ENCODE measurements at places on chromosomes 6 and 20.

DNA sequence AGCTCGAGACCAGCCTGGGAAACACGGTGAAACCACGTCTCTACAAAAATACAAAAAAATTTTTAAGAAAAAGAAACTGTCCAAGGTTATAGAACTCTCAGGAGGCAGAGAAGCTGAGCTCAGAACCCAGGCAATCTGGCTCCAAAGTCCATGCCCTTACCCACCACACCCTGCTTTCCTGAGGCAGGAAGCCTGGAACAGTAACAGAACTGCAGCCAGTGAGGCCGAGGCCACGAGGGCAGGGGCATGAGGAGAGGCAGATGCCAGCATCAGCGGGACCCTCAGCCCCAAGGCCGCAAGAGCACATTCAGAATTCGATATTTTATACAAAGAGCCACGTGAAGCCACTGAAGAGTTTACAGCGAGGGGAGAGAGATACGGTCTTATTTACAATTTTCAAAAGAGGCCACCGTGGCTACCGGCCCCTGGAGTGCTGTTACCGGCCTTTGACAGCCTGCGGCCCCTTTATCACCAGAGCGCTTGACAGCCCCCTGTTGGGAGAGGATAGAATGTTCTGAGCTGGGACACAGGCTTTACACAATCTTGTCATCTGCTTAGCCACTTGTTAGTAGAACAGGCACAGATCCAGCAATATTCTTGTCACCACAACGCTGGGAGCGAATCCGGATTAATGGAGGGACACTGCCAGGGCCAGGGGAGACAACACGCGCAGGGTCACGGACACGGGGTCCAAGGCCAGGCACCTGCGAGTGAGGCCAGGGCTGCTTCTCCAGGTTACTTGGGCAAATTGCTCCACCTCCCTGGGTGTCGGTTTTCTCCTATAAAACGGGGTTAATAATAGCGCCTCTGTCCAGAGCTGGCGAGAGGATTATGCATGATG is 5.6 kb downstream of the SPATA2 start:
- DNase-seq: no peak
- H3K27me3 ChIP-seq: no peaks in the 10 kb centered on the region
- no peak overlapping the region for H3K27ac ChIP-seq
- H3K4me1 ChIP-seq: peaks cover 13% of the 10 kb centered on the region
- H3K36me3 ChIP-seq: peaks cover 21% of the 10 kb centered on the region
- H3K4me3 ChIP-seq: no peak overlapping the region

GRCh38 chr20:38201356-38201755 is 36.3 kb upstream of the TGM2 start:
- H3K27ac ChIP-seq: no peak overlapping the region
- H3K27me3 ChIP-seq: peaks cover 9% of the 10 kb centered on the region
- no peaks in the 10 kb centered on the region for H3K4me1 ChIP-seq
- no peak overlapping the region for H3K4me3 ChIP-seq
- DNase-seq: no peak

DNA sequence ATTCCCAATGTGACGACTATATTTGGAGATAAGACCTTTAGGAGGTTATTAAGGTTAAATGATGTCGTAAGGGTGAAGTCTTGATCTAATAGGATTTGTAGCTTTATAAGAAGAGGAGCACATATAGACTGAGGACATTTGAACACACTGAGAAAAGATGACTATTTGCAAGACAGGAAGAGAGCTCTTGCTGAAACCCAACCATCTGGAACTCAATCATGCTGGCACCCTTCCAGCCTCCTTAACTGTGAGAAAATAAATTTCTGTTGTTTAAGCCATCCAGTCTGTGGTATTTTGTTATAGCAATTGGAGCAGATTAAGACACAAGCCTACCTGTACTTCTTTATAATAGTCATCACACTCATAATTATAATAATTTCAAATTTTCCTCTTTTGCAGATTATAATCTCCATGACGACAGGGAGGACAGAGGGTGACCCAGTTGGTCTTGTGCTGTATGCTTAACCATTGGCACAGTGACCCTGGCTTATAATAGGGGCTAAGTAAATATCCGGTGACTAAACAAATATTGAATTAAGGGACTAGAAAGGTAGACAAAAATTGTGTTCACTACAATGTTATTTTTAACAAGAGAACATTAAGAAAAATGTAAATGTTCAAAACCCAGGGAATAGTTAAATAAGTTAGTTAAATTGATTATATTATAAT is 206.4 kb upstream of the HDDC2 start:
- H3K27me3 ChIP-seq: peaks cover 3% of the 10 kb centered on the region
- H3K4me1 ChIP-seq: no peaks in the 10 kb centered on the region
- no peaks in the 10 kb centered on the region for H3K36me3 ChIP-seq

DNA sequence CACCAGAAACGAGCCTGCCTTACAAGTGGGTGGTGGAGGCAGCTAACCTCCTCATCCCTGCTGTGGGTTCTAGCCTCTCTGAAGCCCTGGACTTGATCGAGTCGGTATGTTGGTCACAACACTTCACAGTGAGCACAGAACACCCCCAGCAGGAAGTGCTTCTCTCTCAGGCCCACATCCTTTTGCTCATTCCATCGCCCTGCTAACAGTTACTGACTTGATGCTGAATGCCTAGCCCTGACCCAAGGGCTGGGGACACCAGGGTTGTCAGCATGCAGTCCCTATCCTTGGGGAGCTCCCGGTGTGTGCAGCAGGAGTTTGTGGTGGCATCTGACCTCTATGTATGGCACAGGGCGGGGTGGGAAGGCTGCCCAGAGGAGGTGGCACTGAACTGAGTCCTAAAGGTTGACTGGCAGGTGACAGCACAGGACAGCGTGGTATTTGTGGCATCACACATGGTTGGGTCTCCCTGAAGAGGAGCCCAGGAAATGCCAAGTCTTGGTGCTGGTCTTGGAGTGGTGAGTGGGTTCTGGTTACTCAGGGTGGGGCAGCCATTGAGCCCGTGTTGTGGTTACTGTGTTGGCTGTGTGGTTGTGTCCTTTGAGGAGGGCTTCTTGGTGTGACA is 26.7 kb downstream of the GTSF1L start:
- H3K27me3 ChIP-seq: no peaks in the 10 kb centered on the region
- DNase-seq: no peak
- peak overlapping the region; percentile 34 for H3K27ac ChIP-seq
- H3K36me3 ChIP-seq: peaks cover 29% of the 10 kb centered on the region
- H3K4me1 ChIP-seq: peaks cover 12% of the 10 kb centered on the region
- no peak overlapping the region for H3K4me3 ChIP-seq

GRCh38 chr6:89582669-89583325 is 55.8 kb downstream of the LYRM2 start:
- no peaks in the 10 kb centered on the region for H3K36me3 ChIP-seq
- no peak for DNase-seq
- no peak overlapping the region for H3K27ac ChIP-seq
- peaks cover 5% of the 10 kb centered on the region for H3K4me1 ChIP-seq
- no peak overlapping the region for H3K4me3 ChIP-seq
- H3K27me3 ChIP-seq: peaks cover 6% of the 10 kb centered on the region

GRCh38 chr6:147633191-147633590 is 124.7 kb downstream of the SAMD5 start:
- no peak for DNase-seq
- H3K4me3 ChIP-seq: no peak overlapping the region
- H3K36me3 ChIP-seq: no peaks in the 10 kb centered on the region
- peaks cover 3% of the 10 kb centered on the region for H3K27me3 ChIP-seq
- no peak overlapping the region for H3K27ac ChIP-seq
- H3K4me1 ChIP-seq: no peaks in the 10 kb centered on the region

DNA sequence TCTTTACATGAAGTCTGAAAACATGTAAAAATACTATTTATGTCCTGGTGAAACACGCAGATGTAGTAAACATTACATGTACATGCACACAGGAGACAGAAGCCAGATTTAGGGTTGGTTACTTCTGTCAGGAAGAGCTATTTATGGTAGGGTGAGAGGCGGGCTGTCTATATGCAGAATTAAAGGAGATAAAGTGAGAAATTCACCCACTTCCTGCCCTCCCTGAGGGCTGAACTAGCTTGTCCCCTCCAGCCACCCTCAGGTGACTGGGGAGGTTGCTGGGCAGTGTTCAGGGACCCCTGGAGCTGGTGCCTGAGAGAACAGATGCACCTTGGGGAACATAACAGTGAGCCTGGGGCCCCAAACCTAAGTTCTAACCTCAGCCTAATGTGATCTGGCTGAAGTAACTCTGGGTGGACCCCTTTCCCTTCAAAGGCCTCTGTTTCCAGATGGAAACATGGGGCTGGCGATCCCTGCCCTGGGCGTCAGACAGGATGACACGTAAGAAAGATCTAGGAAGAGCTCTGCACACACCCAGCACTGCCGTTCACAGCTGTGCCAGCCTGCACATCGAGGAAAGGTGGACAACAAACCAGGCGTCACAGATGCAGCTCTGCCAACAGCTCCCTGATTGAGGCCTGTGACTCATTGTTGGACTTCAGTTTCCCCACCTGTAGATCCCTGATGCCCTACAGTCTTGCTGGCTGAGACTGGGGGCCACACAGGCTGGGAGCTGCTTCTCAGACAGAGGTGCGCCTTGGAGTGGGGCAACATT is 1.3 kb downstream of the PI16 start:
- peaks cover 51% of the 10 kb centered on the region for H3K4me1 ChIP-seq
- peaks cover 2% of the 10 kb centered on the region for H3K27me3 ChIP-seq
- H3K27ac ChIP-seq: no peak overlapping the region
- H3K36me3 ChIP-seq: no peaks in the 10 kb centered on the region
- H3K4me3 ChIP-seq: no peak overlapping the region

DNA sequence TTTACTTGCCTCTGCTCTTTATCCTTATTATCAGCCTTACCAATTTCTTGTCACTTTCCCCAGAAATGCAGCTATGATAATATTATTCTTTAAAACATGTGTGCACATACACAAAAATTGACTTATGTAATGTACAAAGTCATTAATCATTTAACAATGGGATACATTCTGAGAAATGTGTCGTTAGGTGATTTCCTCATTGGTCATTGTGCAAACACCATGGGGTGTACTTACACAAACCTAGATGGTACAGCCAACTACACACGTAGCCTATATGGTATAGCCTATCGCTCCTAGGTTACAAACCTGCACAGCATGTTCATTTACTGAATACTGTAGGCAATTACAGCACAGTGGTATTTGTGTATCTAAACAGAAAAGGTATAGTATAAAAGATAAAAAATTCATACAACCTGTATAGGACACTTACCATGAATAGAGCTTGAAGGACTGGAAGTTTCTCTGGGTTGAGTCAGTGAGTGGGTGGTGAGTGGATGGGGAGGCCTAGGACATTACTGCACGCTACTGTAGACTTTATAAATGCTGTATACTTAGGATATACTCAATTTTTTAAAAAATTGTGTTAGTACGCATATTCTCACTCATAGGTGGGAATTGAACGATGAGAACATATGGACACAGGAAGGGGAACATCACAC is 56.9 kb downstream of the HIVEP1 start:
- peaks cover 65% of the 10 kb centered on the region for H3K4me1 ChIP-seq
- H3K4me3 ChIP-seq: no peak overlapping the region
- no peak for DNase-seq
- H3K27me3 ChIP-seq: no peaks in the 10 kb centered on the region
- peaks cover 28% of the 10 kb centered on the region for H3K36me3 ChIP-seq

- no peak overlapping the region for H3K27ac ChIP-seq
- H3K4me1 ChIP-seq: no peaks in the 10 kb centered on the region
- DNase-seq: no peak
- H3K4me3 ChIP-seq: no peak overlapping the region
- H3K36me3 ChIP-seq: no peaks in the 10 kb centered on the region
Observed at GRCh38 chr6:151553416-151554165, 59.8 kb downstream of the CCDC170 start.

- H3K4me3 ChIP-seq: peak overlapping the region; percentile 80
- no peak for DNase-seq
- peaks cover 5% of the 10 kb centered on the region for H3K36me3 ChIP-seq
Observed at GRCh38 chr6:27616328-27617045, 143.6 kb upstream of the ZNF184 start.

DNA sequence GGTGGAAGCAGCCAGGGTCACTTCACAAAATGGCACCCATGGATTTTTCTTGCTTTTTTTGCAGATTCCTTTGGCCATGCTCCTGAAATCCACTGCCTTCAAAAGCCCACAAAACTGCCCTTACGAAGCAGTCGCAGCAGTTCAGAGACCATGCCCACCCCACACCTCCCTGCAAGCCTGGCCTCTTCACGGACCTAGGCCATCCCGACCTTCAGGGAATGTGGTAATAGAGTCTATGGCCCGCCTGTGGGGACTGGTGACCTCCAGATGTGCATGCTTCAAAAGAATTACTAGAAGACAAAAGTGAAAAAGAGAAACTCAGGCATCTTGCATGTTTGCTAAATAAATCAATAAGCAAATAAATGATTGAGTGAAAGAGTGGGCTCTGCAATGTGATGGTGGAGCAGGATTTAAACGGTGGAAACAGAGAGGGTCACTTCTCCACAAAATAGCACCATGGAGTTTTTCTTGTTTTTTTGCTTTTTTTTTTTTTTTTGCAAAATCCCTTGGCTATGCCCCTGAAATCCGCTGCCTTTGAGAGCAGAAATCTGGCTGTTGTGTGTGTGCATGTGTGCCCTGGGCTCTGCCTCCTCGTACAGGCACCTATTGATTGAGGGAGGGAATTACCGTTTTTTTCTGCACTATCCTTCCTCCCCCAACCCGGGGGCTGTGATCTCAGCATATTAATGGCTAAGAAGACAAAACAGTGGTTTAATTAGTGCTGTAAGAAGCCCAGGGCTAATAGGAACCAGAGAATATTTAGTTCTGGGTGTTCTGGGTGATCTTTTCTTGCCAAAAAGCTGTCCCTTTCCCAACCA is 107.4 kb downstream of the PXDC1 start:
- DNase-seq: no peak
- peaks cover 11% of the 10 kb centered on the region for H3K27me3 ChIP-seq
- H3K4me3 ChIP-seq: no peak overlapping the region

DNA sequence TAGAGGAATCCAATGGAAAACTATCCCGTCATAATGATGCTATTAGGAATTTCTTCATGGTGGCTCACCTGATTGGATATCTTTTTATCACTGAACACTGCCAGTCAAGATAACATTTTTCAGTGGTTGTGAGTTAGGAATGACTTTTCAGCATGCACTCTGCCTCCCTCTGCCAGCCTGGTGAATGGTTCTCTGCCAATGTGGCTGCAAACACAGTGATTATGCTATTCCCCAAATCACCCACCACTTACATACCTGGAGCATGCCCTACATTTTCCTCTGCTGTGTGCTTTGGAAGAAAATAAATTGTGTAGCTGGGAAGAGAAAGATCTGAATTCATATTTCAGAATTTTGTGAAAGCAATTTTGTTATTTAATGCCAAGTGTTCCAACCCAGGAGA is 102.6 kb upstream of the LAMP5 start:
- H3K36me3 ChIP-seq: no peaks in the 10 kb centered on the region
- H3K4me3 ChIP-seq: no peak overlapping the region
- no peaks in the 10 kb centered on the region for H3K4me1 ChIP-seq
- DNase-seq: no peak
- no peaks in the 10 kb centered on the region for H3K27me3 ChIP-seq
- no peak overlapping the region for H3K27ac ChIP-seq

DNA sequence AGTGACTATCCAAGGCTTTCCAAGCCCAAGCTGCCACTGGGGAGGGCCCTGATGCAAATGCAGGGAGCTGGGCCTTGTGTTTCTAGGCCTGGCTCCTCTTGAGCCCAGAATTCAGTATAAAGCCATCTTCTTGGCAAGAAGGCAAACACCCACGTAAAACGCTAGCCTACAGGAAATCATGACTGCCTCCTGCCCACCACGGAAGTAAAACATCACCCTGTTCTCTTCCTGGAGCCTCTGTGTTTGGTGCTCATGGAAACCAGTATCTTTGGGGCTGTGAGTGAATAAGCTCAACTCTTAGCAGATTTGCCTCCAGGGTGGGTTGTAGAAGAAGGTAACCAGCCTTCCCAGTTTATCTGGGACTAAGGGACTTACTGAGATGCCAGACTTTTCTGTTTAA is 271.0 kb downstream of the ZNF217 start:
- peaks cover 17% of the 10 kb centered on the region for H3K36me3 ChIP-seq
- H3K4me3 ChIP-seq: peak overlapping the region; percentile 61
- H3K27me3 ChIP-seq: no peaks in the 10 kb centered on the region
- peak overlapping the region; percentile 92 for H3K27ac ChIP-seq
- DNase-seq: no peak
